ENCODE measurements at places on chromosomes 3 and 15.

DNA sequence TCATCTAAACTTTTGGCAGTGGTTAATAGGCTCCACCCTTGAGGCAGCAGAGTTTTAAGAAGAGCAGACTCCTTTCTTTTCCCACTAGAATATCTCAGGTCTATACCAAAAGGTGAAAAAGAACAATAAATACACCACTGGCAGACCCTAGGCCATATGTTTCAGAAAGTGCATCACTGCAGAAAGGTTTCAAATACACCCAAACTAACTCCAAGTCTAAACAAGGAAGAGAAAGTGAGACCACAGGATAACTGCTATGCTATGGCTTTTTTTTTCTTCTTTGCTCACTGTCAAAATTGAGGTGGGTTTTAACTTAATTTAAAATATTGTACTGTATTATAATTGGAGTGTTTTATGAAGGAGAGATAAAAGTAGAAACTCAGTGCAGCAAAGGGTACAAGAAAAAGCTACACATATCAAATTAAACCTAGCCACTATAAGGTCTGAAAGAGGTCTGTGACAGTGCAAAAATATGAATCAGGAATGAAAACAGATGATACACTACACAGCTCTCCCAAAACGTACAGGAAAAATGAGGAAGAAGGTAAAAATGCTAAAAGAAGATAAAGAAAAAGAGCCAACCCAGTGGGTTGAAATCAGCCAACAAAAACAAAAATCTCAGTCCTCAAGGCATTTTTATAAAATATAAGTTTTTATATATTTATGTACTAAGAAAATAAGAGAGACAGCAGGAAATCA lies 8.4 kb downstream of the SNX4 start:
- no peak for DNase-seq

DNA sequence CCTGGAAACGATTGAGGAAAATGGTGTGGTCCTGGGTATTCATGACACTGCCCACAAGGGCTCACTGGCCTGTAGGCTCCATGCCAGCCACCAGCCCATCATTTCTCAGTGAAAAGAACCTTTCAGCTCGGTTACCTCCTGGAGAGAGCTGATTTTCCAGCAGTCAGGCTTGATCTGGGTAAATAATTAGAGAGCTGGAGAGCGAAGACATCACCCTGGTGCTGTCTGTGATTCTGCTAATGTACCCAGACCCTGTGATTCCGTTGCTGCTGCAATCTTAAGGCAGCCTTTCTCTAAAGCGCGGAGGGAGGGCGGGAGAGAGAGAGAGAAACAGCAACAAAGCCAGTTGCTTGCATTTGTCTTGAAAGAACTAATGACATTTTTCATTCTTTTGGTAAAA lies 221.9 kb upstream of the TOPAZ1 start:
- no peak for DNase-seq

- DNase-seq = no peak
Measured at GRCh38 chr3:10396931-10397330, 76.0 kb upstream of the SEC13 start.

DNA sequence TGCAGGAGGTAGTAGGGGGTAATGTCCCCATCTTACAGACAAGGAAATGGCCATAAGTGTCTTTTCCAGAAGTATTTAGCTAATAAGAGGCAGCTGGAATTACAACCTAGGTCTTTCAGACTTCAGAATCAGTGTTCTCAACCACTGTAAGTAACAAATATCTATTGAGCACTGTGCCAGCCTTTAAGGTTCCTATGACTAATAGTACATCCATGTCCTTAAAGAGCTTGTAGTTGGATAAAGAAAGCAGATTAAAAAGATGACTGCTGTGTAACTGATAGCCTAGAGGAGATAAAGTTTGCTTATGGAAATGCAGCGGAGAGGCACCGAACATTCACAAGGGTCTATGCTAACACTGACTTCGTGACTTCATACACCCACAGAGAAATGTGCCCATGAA lies 136.0 kb downstream of the KCNMB2 start:
- no peak for DNase-seq

DNA sequence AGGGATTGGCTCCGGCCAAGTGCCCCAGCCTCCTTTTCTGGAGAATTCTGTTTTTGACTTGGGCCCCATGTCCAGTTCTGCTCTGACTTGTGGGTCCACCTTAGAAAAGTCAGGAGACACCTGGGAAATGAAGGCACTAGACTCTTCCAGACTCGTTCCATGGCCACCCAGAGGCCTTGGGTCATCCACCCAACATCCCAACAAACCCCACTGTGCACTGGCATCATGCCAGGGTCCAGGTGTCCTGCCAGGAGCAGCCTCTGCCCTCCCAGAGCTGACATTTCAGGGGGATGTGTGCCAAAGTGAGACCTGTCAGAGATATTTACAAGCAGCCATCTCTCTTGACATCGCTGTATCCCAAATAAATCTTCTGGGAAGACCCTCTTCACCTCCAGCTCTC lies 13.2 kb downstream of the SPATA12 start:
- DNase-seq = no peak

DNA sequence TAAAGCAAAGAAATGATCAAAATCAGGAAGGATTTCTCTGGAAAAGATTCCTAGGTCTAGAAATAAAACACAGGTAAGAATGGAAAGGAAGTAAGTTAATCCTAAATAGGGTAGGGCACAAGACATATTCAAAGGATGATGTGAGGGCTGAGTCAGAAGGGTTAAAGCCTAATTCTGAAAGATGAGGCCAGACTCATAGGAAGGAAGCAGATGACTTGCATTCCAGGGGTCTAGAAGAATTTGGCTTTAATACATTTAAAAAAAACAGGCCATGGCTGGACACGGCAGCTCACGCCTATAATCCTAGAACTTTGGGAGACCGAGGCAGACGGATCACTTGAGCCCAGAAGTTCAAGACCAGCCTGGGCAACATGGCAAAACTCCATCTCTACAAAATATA lies 3.2 kb downstream of the SSR3 start:
- DNase-seq = no peak

Measured in stimulated activated effector memory CD8-positive, alpha-beta T cell treated with anti-CD3 and anti-CD28 coated beads, Interleukin-12 subunit alpha, Interleukin-12 subunit beta, amount 100 ng/mL, for 72 hours (primary cell).